ENCODE measurements at places on chromosomes 4 and X.
A peak's percentile ranks its signal among the peaks of the same experiment; 100 is the strongest.

- DNase-seq, result no peak
These were observed 11.8 kb downstream of the HTN1 start for GRCh38 chr4:70062000-70062399.

GRCh38 chr4:75321484-75321883, 192.7 kb downstream of the RCHY1 start:
- DNase-seq, result no peak

DNA sequence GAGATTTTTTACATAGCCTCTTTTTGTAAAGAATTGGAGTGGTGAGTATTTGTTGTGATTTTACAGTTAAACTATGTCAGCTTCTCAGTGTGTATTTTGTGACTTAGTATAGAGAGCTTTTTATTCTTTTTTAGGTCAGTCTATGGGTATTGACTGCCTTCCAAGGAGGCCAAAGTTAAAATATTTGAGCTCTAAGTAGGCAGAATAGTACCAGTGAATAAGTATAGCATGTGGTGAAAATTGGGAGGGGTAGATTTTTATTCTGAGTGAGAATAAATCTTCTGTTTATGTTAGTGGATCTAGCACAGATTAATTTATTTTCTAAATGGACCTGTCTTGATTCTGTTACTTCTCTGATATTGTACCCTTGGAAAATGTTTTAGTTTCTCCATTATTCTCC, 37.5 kb downstream of the HERC3 start:
- DNase-seq, result no peak

DNA sequence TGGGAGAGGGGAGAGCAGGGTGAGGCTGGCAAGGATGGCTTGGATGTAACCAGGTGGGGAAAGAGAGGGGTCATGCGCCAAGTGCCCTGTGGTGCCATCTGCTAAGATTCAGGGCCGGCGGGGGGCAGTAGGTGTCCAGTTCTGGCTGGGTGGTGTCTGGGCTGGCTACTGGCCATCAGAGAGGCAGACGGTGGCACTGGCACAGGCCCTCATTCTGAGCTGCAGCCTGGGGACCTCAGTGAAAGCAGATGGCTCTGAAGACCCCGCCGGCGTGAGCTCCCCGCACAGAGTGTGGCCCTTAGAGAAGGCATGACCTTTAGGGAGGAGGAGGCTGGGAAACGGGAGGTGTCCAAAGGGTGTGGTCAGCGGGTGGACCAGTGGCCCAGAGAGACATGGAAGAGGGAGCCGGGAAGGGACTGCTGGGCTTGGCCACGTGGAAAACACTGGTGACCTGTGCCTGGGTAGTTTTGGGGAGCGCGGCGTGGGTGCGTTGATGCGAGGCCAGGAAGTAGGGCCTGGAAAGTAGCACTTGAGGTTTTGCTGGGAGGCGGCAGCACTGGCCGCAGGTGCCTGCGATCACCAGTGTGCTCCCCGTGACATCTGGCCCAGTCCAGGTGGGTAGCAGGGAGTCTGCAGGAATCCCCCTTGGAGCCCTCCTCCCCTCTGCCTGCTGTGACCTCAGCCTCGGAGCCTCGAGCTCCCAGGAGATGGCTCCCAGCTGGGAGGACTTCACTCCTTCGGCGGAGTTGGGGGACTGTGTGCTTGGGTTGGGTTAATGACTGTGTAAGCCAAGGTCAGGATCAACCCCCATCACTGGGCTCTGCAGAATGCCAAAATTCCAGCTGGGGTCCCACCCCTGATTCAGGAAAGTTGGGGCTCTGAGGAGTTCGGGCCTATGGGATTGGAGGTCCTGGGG, 9.3 kb upstream of the SH3TC1 start:
- DNase-seq, result no peak

DNA sequence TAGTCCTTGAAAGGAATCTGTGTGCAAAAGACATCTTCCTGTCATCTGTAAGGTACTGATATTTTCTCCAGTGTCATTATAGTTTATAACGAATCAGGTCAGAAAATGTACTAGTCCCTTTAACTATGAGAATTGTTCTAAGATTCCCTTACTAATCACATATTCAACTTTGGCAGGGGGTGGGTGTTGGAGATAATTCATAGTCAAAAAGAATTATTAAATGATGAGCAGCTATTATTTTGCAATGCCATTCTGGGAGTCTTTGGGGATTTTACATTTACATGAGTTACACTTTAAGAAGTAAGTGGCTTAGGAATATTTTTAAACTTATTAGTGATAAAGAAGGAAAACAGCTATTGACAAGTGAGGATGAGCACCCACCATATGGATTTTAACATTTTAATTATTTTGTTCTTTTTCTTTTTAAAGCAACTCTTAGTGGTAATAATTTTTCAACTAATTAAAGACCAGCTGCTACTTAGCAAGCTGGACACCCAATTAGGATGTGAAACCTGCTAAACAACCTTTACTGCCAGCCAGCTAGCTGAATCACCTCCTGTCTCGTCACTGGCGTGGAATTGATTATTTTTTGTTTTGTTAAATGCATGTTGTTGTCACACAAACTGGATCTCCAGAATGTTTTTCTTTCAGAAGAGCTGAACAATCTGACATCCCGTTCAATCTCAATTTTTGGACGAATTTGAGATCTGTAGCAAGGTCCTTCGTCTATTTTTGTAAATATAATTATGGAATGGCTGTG, 219.2 kb downstream of the ARAP2 start:
- no peak for DNase-seq

DNA sequence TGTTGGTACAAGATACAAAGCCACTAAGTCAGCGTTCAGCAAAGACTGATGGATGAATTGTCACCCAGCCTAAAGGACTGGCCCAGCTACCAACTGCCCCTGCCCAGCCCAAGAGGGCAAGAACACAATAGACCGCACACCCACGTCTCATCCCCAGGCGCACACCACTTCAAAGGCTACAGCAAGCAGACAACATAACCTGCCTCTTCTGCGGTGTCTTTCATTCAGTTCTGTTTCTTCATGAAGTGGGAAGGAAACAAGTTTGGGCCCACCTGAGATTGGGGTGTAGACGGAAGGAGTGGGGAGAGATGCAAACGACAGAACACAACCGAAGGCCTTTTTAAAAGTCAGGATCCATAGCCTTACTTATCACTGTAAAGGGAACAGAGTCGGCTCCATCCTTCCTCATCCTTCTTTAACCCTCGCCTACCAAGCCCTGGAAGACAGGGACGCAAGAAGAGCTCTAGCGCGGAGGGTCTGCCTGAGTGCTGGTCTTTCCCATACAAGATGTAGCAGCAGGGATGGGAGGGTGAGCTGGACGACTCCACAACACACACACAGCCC, 691 bp downstream of the SCARB2 start:
- peak; percentile 39 for DNase-seq
